ENCODE measurements at places on chromosomes 1 and 21.
A peak's percentile ranks its signal among the peaks of the same experiment; 100 is the strongest.

- no peak for DNase-seq
These were observed 29.5 kb downstream of the RGS1 start for GRCh38 chr1:192604979-192605620.

DNA sequence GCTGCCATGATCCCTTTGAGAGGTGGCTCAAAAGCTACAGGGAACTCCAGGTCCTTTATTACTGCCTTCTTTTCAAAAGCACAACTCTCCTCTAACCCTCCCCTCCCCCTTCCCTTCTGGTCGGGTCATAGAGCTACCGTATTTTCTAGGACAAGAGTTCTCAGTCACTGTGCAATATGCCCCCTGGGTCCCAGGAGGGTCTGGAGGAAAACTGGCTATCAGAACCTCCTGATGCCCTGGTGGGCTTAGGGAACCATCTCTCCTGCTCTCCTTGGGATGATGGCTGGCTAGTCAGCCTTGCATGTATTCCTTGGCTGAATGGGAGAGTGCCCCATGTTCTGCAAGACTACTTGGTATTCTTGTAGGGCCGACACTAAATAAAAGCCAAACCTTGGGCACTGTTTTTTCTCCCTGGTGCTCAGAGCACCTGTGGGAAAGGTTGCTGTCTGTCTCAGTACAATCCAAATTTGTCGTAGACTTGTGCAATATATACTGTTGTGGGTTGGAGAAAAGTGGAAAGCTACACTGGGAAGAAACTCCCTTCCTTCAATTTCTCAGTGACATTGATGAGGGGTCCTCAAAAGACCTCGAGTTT is 3.1 kb downstream of the BTG2 start:
- no peak for DNase-seq

DNA sequence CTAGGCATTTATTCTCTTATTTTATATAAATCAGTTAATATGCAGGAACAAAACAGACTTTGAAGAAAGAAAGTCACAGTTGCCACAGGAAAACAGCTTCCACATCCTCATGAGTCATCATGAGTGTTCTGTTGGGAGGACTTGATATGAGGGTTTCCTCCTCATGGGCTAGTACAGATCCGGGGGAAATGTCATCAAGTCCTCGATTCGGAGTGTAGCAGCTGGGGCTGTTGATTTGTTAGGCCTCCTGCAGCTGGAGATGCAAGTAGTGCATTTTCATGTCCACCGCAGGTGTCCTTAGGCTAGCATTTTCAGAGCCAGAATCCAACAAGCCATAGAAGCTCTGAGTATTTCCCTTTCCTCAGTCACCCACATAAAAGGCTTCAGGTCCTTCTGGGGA is 36.7 kb downstream of the ADAM30 start:
- DNase-seq: peak; percentile 60

GRCh38 chr1:65180977-65181376 is 33.0 kb downstream of the AK4 start:
- DNase-seq: no peak
